Effector CD4-positive, alpha-beta T cell (primary cell): ENCODE measurements at places on chromosomes 2 and 18.

DNA sequence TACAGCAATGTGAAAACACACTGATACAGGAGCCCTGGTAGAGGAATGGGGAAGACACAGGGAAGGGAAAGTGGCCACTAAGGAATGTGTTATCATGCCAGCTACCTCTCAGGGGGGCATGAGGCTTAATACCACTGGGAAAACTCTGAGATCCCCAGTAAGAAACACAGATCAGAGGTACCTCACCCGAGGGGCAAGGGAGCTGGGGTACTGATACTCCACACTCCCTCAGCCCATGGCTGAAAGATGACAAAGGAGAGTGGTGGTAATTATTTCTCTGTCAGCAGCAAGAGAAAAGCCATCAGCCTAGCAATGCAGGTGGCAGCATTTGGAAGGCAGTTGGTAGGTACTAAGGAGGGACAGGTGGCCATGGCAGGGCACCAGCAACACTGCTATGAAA is 434.8 kb downstream of the NBAS start:
- DNase-seq = no peak

GRCh38 chr2:126356631-126357030 is 299.3 kb upstream of the GYPC start:
- no peak for DNase-seq

- no peak for DNase-seq
These were observed 11.4 kb downstream of the UBE2E3 start for GRCh38 chr2:180991820-180992219.

DNA sequence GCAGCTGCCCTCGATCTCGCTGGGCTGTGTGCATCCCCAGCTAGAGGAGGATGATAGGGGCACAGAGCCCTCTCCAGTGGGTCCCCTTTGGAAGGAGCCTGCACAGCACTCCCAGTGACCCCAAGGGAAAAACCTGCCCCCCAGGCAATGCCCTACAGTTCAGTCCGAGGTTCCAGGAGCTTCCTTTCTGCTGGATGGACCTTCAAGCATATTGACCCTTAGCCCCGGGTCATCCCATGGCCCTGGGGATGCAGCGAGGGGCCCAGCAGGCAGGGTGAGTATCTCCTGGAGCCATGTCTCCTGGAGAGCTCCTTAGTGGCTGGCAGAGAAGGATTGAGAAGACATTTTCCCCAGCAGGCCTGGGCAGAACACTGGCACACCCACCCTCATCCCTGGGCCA is 45.4 kb upstream of the CTDP1 start:
- DNase-seq = no peak

DNA sequence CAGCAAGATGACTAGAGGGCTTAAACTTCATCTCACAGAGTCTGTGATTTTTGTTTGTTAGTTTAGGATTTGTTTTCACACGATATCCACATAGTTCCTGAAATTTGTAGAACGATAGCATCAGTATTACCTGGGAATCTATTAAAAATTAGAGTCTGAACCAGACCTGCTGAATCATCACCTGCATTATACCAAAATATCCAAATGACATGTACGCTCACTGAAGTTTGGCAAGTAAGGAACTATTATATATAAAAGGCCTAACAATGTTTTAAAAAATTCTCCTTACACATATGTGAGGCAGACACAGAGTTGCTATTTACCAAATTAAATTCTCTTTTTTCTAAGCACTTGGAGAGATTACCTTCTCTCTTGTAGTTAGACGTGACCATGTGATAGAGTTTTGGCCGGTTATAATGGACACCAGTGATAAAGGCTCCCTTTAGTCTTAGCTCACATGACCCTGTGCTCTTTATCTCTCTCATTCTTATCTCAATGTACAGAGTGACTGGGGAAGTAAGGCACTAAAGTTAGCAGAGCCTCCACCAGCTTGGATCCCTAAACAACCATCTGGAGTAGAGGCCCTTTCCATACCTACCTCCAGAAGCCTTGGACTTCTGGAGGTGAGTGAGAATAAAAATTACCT is 363.1 kb downstream of the DSC3 start:
- no peak for DNase-seq

GRCh38 chr18:21598726-21599584 is 1.5 kb downstream of the ESCO1 start:
- DNase-seq = no peak

GRCh38 chr2:190459881-190460280 is 51.7 kb downstream of the MFSD6 start:
- no peak for DNase-seq

- no peak for DNase-seq
These were observed 16.7 kb upstream of the MSGN1 start for GRCh38 chr2:17799301-17800120.

GRCh38 chr18:26185267-26185666 is 41.0 kb upstream of the TAF4B start:
- no peak for DNase-seq

DNA sequence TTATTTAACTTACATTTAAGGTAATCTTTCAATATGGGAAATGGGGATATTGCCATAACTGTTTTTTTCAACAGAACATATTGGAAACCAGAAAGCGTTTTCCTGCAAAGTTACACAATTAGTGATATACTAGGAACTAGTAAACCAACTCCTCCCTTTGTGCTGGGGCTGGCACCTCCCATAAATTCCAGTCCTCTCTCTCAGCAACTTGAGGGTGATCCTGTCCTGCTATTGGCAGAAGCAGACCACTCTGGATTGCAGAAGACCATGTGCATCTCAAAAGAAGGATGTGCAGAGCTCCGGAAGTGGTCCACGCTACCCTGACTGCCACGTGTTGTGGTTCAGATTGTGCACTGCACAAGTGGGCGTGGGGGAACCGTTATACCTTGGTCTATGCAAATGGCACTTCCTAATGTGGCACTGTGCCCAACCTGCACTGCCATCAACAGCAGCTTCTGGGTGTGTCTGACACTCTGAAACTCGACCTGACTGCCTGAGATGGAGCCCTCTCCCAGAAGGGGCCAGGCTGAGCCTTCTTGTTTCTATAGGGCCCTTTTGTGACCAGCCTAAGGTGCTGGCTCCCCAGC is 219.2 kb downstream of the ZNF516 start:
- DNase-seq = no peak

- DNase-seq = no peak
These were observed 184.4 kb upstream of the DOK6 start for GRCh38 chr18:69216321-69216720.

GRCh38 chr2:165698444-165698884 is 95.6 kb downstream of the GALNT3 start:
- no peak for DNase-seq

DNA sequence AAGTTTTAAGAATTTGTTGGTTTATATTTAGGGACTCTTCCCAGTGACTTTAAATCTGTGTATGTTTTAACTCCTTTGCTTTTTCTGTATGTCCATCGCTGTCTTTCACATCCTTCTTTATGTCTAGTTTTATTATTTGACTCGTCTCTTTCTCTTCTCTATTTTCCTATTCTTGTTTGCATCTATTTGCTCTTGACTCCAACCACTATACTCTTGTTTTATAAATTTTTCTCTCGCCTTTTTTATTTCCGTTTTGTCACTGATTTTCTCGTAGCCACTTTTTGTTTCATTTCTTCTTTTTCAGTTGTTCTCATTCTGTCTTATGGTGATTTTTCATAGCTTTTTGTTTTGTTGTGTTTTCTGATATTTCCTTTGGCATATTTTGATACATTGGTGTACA is 170.5 kb upstream of the NETO1 start:
- DNase-seq = no peak

GRCh38 chr2:184030989-184031388 is 567.3 kb upstream of the ZNF804A start:
- DNase-seq = no peak

- no peak for DNase-seq
These were observed 253.8 kb downstream of the TGIF1 start for GRCh38 chr18:3703732-3704176.

GRCh38 chr2:61187085-61187484 is 25.1 kb downstream of the C2orf74 start:
- no peak for DNase-seq

GRCh38 chr2:192195548-192196418 is 1.1 kb upstream of the TMEFF2 start:
- DNase-seq = no peak

- DNase-seq = no peak
These were observed 13.0 kb downstream of the SIGLEC15 start for GRCh38 chr18:45838302-45839070.

DNA sequence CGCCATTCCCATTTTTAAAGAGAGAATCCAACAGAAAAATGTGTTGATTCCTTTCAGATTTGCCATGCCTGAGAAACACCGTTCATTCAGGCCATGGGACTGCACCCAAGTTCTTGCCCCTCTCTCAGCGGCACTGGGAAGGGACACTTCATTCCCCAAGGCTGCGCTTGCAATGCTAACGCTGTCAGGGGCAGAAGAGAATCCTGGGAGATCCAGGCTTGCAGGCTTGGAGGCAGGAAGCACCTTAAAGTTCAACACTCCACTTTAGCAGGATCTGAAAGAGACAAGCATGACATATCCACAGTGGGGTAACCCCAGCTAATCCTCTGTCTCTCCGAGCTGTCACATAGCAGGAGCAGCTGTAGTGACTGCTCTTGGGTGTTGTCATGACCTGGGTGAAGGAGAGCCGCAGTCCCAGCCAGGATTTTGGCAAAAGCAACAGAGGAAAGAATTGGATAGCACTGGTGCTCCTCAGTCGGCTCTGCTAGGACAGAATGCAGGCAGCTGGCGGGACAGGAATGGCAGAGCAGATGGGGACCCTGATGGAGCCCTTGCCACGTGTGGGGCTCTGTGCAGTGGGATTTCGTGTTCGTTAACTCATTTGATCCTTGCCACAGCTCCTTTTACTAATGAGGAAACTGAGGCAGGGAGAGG is 22.0 kb upstream of the ODC1 start:
- DNase-seq = no peak

DNA sequence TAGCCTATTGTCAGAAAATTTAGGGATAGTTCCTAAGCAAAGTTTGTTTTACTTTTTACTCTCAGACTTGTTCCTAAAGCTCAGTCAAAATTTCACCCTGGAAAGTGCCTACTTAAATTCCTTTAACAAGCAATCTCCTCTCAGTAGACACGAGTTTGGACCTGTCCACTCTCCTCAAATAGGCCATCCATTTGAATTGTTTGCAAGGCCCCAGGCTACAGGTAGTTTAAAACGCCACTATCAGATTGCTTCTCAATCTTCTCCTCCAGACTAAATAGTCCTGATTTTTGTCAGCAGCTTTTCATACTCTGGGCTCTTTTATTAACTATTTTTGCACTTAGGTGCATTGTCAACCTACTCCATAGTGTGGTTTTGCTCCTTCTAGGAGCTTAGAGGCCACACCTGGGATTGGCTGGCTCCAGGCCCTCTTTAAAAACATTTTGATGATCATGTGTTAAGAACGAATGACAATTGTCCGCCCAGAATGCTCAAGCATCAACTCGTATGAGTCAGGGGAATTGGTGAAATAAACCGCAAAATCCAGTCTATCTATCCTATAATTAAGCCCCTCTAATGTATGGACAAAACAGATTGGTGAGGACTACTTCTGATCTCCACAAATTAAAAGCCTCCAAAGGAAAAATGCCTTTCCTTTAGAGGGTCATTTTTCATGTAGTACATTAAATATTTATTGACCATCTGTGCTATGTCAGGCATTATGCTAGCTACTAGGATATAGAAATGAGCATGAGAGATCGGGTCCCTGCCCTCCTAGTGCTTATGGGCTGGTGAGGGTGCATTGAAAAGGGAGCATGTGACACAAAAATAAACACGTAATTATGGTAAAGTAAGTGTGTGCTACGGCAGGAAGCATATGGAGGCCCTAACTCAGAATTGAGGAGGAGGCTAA is 333.8 kb upstream of the TNP1 start:
- no peak for DNase-seq

GRCh38 chr2:188456114-188456909 is 164.6 kb downstream of the GULP1 start:
- DNase-seq = no peak

DNA sequence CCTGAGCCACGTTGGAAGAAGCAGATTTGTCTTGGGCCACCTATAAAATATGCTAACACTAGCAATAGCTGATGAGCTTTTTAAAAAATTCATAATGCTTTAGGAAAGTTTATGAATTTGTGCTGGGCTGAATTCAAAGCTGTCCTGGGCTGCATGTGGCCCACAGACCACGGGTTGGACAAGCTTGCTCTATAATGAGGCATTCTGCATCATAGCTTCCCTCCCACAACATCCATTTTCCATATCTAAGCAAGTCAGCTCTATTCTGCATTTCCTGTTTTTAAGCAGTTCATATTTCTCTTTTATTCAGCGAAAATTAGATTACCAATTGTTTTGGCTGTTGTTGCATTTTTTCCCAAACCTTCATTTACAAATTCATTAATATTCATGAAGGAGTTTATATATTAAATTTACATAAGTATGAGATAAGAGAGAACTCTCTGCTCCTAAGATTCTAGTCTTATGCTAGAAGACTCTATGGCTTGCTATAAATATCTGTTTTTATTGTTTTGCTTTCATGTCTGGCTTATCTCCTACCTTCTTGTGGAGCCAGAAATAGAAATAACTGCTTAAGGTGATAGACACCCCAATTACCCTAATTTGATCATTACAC is 114.5 kb upstream of the HNRNPA3 start:
- DNase-seq = no peak

- DNase-seq = no peak
These were observed 12.5 kb upstream of the REG1B start for GRCh38 chr2:79100285-79100684.

GRCh38 chr2:71166812-71167211 is 36.4 kb downstream of the MPHOSPH10 start:
- DNase-seq = no peak

DNA sequence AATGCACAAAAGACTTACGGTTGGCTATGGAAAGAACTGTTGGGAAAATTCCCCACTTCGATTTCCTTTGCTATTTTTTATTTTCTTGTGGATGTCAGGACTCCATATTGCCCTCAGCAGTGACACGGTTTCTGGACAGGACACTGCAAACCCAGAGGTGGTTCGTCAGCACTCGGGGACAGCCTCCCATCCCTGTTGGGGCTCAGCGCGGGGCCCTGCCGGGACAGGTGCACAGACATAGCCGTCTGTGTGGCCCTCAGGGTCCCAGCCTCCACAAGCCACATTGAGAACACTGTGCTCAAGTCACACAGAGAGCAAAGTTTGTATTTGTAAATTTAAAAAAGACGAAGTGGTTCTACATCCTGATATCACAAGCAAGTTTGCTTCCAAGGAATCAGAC is 38.7 kb downstream of the MYT1L start:
- no peak for DNase-seq

GRCh38 chr2:166573391-166573790 is 79.3 kb upstream of the SCN7A start:
- no peak for DNase-seq

GRCh38 chr18:10032331-10033015 is 118.7 kb downstream of the VAPA start:
- no peak for DNase-seq

GRCh38 chr18:46278481-46279465 is 174.6 kb downstream of the HAUS1 start:
- no peak for DNase-seq

DNA sequence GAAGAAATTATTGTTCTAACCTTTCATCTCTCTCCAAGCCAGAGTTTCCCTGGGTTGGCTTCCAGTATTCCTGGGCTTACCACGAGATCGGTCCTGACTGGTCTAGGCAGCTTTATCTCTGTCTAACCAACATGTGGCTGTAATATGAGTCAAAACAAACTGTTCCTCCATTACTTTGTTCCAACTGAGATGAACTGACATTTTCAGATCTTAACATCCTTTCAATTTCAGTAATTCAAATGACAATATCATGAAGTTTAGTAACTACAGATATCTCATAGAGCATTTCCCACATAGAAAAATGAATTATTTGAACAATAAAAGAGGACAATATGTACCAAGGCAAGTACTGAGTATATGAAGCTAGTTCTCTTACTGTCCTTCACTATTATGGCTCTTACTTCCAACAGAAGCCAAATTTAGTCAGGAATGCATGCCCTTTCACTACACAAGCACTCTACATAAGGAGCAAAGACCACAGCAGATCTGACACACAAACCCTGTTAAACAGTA is 15.5 kb downstream of the SLC25A12 start:
- DNase-seq = no peak
